Mesothelial cell of epicardium (in vitro differentiated cells): ENCODE measurements at places on chromosomes 1 and 21.

DNA sequence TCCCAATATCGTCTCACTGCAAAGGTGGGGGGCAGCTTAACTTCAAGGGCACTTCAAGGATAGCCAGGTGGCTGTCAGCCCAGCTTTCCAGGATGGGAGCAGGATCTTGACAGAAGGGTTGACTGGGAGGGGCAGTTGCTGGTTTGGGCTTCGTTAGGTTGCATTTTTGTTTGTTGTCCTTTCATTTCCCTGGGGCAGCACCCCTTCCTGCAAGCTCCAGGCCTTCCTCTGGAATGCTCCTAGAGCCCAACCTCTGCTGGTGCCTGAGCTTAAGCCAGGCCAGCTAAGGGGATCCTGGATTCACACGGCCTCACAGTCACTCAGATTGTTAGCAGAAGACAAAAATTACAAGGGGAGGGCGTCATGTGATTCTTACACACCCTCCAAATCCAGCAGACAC, 4.1 kb upstream of the OLIG2 start:
- DNase-seq = no peak

- no peak for DNase-seq
Measured at GRCh38 chr1:153800516-153800915, 25.3 kb downstream of the SLC27A3 start.

DNA sequence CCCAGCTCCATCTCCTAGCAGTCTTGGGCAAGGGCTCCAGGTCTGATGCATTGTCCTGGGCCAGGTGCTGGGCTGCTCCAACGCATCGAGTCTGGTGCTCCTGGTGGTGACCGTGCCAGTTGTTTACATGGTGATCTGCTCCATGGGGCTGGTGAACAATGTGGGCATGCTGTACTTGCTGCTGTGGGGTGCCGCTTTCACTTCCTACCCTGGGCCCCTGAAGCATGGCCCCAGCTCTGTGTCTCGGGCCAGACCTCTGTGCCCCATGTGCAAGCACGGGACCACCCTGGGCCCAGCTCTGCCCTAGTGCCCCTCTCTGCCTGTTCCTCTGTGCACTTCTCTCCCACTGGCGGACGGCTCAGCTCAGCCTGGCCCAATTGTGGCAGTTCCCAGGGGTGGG, 119.4 kb downstream of the MAST2 start:
- no peak for DNase-seq

DNA sequence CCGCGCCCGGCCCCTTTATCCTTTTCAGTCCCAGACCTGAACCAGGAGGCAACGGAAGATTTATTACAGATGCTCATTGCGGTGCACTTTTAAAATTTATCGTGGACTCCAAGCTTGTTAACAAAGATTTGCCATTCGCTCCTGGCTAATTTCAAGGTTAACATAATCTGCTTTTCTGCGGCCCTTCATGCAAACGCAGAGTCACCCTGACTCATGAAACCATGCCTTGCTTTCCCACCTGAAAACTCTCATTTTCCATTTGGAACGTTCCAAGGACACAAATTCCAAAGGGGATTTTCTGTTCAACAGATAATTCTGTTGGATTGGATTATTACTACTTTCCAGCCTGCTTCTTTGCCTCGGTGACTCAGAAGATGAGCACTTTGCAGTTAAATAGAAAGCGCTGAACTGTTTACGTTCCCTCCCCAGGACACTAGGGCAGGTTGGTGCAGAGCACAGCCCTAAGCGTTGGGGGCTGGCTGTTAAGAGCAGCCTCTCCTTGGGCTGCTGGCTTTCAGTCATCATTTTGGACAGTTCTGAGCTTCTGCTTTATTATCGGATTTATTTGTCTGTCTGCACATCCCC, 51.1 kb downstream of the CD247 start:
- no peak for DNase-seq

- no peak for DNase-seq
Measured at GRCh38 chr1:39061951-39062350, 35.8 kb downstream of the NDUFS5 start.
